ENCODE measurements at places on chromosomes 16 and 17.

DNA sequence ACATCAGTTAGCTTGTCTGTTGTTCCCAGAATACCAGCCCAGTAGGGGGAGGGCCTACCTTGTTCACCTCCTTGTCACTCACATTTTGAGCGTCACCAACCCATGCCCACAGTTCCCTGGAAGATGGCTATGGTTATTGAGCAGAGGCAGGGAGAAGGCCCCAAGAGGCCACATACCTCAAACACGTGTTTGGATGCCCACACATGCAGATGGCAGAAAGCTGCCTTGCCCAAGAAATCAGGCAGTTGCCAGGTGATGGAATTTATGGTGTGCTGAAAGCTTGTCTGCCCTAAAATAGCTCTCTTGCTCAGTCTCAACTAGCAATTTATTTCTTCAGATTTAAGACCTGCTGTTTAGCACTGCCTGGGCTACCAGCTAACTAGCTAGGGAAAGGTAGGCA lies 16.5 kb upstream of the CMTM4 start:
- no peak for DNase-seq
- H3K4me1 ChIP-seq, result no peaks in the 10 kb centered on the region

- no peaks in the 10 kb centered on the region for H3K36me3 ChIP-seq
- peak; percentile 43 for DNase-seq
- peaks cover 10% of the 10 kb centered on the region for H3K27me3 ChIP-seq
- no peak overlapping the region for H3K4me3 ChIP-seq
These were observed 37.6 kb upstream of the PIRT start for GRCh38 chr17:10875430-10875851.

DNA sequence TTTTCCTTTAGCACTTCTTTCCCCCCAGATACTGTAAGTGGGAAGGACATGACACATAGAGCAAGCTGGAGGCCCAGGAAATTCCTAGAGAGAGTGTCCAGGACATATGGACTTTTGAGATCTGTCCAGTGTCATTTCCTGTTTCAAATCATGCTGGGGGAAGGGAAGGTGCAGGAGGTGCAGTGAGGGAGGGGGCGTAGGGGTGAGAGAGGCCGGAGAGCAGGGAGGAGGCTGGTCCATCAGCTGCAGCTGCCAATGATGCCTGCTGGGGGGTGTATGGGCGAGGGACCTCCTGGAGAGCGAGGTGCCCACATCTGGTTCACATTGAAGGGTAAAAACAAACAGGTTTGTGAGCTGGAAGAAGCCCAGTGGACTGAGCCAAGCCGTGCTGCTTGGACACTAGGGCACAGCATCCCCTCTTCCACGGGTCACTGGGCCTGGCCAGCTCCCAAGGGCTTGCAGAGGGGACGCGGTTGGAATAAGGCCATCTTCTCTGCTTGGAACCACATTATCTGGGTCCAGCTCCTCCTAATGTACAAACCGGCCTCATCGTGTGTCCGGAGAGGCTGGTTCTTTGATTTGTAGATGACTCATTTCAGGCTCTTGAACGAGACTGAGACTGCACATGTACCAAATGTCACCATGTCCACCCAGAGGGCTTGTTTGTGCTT lies 70.4 kb upstream of the SMURF2 start:
- H3K36me3 ChIP-seq, result no peaks in the 10 kb centered on the region
- H3K4me3 ChIP-seq, result no peak overlapping the region
- H3K4me1 ChIP-seq, result peaks cover 6% of the 10 kb centered on the region
- no peak overlapping the region for H3K27ac ChIP-seq
- no peak for DNase-seq

- peak; percentile 90 for DNase-seq
- H3K27me3 ChIP-seq, result no peaks in the 10 kb centered on the region
- H3K36me3 ChIP-seq, result no peaks in the 10 kb centered on the region
- H3K4me3 ChIP-seq, result no peak overlapping the region
These were observed 23.9 kb upstream of the FMNL1 start for GRCh38 chr17:45197555-45198334.

DNA sequence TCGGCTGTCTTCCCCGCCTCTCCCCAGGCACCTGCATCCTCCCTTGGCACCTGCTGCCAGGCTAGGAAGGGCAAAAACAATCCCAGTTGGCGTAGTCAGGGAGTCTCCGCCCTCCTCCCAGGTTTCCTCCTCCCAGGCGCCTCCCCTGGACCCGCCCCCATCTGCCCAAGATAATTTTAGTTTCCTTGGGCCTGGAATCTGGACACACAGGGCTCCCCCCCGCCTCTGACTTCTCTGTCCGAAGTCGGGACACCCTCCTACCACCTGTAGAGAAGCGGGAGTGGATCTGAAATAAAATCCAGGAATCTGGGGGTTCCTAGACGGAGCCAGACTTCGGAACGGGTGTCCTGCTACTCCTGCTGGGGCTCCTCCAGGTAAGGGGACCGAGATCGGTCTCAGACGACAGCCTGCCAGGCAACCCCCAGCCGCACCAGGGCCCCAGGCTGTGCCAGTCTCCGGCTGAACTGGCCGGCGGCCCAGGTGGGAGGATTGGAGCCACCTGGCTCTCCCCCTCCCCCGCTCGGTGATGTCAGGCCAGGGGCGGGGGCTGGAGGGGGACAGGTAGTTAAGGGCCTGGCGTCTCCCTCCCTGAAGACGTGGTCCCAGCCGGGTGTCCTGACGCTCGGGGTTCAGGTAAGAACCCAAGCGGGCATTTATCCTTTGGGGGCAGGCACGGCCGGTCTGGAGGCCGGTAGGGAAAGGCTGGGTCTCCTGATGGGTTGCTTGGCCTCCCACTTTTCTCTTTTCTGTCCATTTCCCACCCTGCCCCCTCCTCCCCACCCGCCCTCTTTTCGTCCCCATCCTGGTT lies at the start of gene GRB7:
Gene GRB7, plus strand, starts transcription at position 179 of the 808 bp plus-strand sequence. CDS start 4,364 bp downstream, outside the sequence.
- no peaks in the 10 kb centered on the region for H3K36me3 ChIP-seq
- no peak within 1 kb of the TSS for H3K27ac ChIP-seq
- H3K27me3 ChIP-seq, result peaks cover 90% of the 10 kb centered on the region
- H3K4me1 ChIP-seq, result peaks cover 39% of the 10 kb centered on the region

GRCh38 chr16:51085271-51085670 lies 65.8 kb downstream of the SALL1 start:
- no peaks in the 10 kb centered on the region for H3K36me3 ChIP-seq
- no peaks in the 10 kb centered on the region for H3K27me3 ChIP-seq
- H3K27ac ChIP-seq, result no peak overlapping the region
- H3K4me3 ChIP-seq, result no peak overlapping the region
- H3K4me1 ChIP-seq, result no peaks in the 10 kb centered on the region

- no peaks in the 10 kb centered on the region for H3K27me3 ChIP-seq
- H3K4me1 ChIP-seq, result no peaks in the 10 kb centered on the region
- H3K27ac ChIP-seq, result no peak overlapping the region
- H3K4me3 ChIP-seq, result no peak overlapping the region
- peaks cover 3% of the 10 kb centered on the region for H3K36me3 ChIP-seq
- DNase-seq, result no peak
These were observed 14.1 kb upstream of the DBNDD1 start for GRCh38 chr16:90033387-90033786.

DNA sequence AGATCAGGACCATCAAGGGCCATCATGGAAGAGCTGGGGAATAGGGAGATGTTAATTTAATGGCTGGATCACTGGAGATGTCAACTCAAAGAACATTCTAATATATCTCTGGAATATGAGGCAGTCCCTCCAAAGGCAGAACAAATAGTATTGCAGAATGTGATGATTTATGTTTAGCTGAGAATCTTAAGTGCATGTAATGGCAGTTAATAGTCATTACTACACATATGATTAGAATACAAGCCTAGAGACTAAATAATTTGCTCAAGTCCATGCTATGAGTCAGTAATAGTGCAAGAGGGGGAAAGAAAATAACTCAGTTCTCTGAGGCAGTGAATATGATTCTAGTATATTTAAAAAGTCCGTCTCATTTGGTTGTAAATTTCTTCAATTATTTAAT lies 32.3 kb downstream of the SNTB2 start:
- no peaks in the 10 kb centered on the region for H3K36me3 ChIP-seq
- H3K27me3 ChIP-seq, result no peaks in the 10 kb centered on the region
- no peak for DNase-seq
- no peaks in the 10 kb centered on the region for H3K4me1 ChIP-seq
- H3K4me3 ChIP-seq, result no peak overlapping the region

- H3K4me3 ChIP-seq, result no peak overlapping the region
- DNase-seq, result no peak
- H3K4me1 ChIP-seq, result no peaks in the 10 kb centered on the region
These were observed 387.5 kb upstream of the HSBP1 start for GRCh38 chr16:83420206-83420760.

DNA sequence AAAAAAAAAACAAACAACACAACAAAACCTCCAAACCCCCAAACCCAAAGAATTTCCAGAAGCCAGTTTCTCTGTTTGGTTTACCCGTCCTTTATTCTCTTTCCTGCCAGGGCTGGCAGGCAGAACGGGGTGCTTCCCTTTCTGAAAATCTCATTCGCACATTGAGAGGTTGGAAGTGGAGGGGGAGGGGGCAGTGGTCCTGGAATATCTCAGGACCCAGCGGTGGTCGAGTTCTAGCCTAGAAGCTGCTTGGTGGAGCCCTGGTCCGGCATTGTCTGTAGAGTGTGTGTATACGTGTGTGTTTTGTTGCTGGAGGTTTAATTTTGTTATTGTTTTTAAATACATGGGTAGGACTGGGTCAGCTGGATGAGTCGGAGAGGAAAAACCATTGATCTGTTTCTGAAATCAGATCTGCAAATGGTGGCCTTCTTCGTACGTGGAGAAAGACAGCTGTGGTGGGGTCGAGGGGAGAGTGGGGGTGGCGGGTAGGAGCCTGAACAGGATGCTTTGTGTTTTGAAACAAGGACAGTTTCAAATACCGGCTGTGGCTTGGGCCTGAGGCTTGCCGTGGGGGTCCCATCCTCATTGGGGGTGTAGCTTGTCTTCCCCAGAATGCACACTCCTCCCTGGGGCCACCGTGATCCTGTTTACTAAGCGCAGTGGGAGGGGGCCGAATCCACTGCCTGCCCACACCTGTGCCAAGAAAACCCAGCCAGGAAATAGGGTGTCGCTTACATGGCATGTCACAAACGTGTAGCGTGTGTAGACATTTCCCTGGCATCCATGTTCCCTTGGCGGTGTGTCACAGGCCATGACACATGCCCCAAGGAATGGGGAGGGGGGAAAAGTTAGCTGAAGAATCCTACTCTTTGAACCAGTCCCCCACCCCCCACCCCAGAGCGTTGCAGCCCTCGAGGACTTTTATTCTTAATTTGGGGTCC lies 1.6 kb downstream of the CMIP start:
- H3K27ac ChIP-seq, result peak overlapping the region; percentile 88
- H3K4me1 ChIP-seq, result peaks cover 48% of the 10 kb centered on the region
- peak; percentile 51 for DNase-seq
- peak overlapping the region; percentile 85 for H3K4me3 ChIP-seq
- H3K36me3 ChIP-seq, result peaks cover 18% of the 10 kb centered on the region

- H3K27me3 ChIP-seq, result no peaks in the 10 kb centered on the region
- H3K36me3 ChIP-seq, result peaks cover 28% of the 10 kb centered on the region
- no peak overlapping the region for H3K4me3 ChIP-seq
- peaks cover 50% of the 10 kb centered on the region for H3K4me1 ChIP-seq
- H3K27ac ChIP-seq, result no peak overlapping the region
These were observed 158.9 kb upstream of the CACNG5 start for GRCh38 chr17:66675991-66676371.

DNA sequence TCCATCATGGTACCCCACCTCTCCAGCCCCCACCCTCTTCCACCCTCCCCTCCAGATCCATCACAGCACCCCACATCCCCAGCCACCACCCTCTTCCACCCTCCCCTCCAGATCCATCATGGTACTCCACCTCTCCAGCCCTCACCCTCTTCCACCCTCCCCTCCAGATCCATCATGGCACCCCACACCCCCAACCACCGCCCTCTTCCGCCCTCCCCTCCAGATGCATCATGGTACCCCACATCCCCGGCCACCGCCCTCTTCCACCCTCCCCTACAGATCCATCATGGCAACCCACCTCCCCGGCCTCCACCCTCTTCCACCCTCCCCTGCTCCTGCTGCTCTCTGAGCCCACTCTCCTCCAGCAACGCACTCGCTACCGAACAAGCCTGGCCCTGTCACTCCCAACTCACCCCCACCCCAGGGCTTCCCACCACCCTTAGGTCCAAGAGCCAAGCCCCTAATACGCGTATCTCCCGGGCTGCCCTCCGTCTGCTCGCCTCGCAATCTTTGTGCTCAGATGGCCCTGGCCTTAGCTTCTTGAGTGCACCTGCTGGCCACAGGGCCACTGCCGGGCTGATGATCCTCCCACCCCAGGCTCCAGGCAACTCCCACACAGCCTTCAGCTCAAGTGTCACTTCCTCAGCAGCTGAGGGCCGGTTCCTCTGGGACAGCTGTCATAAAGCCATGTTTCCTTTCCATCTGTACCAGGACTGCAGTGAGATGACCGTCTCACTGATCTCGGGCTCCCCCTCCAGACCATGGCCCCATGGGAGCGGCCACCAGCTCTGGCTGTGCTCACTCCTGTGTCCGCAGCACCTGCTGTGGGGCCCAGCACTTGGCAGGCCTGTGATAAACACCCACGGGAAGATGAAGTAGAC lies 25.5 kb downstream of the KDM8 start:
- DNase-seq, result no peak
- H3K36me3 ChIP-seq, result peaks cover 62% of the 10 kb centered on the region
- no peak overlapping the region for H3K4me3 ChIP-seq
- H3K27me3 ChIP-seq, result peaks cover 3% of the 10 kb centered on the region

DNA sequence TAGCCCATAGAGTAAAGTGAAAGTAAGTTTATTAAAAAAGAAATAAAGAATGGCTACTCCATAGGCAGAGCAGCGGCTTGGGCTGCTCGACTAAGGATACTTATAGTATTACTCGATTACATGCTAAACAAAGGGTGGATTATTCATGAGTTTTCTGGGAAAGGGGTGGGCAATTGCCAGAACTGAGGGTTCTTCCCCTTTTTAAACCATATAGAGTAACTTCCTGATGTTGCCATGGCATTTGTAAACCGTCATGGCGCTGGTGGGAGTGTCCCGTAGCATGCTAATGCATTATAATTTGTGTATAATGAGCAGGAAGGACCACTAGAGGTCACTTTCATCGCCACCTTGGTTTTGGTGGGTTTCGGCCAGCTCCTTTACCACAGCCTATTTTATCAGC lies 13.3 kb upstream of the GAS7 start:
- no peak overlapping the region for H3K4me3 ChIP-seq
- H3K36me3 ChIP-seq, result no peaks in the 10 kb centered on the region
- H3K27ac ChIP-seq, result no peak overlapping the region
- H3K27me3 ChIP-seq, result no peaks in the 10 kb centered on the region
- no peak for DNase-seq

DNA sequence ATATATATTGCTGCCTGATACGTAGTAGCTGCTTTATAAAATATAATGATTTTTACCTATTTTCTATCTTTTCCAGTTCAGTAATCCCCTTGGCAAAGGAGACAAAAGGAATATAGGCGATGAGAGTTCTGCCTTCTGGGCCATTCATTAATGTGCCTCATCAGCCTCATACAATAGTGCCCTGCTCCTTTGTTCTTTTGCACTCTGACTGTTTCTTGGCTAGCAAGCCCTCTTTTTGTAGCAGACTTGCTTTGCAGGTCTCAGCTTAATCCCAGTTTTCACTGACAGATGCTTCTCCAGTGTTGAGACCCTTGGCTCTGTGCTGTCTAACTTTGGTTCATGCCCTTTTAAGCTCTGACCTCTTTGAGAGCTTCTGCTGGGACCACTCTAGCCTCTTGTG lies 10.4 kb downstream of the HSD17B2 start:
- DNase-seq, result no peak
- H3K27me3 ChIP-seq, result peaks cover 4% of the 10 kb centered on the region
- no peaks in the 10 kb centered on the region for H3K36me3 ChIP-seq
- no peak overlapping the region for H3K27ac ChIP-seq
- no peak overlapping the region for H3K4me3 ChIP-seq
- no peaks in the 10 kb centered on the region for H3K4me1 ChIP-seq

Measured in activated naive CD4-positive, alpha-beta T cell treated with anti-CD3 and anti-CD28 coated beads, Interleukin-2, amount 10 ng/mL, durations not matched to agents 7 days and 5 days (primary cell).